Activated CD4-positive, alpha-beta T cell treated with anti-CD3 and anti-CD28 coated beads, Interleukin-2, amount 50 U/mL, for 24 hours (primary cell): ENCODE measurements at places on chromosomes 3 and 15.
A peak's percentile ranks its signal among the peaks of the same experiment; 100 is the strongest.

DNA sequence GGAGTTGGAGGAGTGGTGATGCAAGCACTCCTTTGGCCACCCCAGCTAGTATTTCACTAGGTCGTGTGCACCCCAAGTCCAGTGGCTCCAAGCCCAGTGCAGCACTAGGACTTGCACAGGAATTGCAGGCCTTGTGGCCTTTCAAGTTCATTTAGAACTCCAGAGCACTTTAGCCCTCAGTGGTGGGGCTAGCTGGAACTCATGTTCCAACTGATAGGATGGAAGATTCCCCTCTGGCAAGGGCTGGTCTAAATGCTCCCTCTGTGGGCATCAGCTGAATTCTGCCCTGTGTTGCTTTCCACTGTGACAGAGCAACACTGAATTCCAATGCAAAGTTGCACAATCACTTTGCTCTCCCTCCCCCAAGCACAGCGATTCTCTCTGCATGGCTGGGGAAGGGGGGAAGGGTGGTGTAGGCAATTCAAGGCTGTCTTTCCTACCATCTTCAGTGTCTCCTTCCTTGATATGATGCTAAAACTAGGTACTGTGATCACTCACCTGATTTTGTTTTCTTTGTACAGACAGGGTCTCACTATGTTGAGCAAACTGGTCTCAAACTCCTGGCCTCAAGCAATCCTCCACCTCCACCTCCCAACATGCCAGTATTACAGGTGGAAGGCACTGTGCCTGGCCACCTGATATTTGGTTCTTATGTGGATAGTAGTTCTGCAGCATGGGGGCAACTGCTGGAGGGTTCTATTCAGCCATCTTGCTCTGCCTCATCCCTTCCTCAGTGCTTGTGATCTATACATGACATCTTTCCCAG is 10.3 kb downstream of the USF3 start:
- DNase-seq, result no peak

DNA sequence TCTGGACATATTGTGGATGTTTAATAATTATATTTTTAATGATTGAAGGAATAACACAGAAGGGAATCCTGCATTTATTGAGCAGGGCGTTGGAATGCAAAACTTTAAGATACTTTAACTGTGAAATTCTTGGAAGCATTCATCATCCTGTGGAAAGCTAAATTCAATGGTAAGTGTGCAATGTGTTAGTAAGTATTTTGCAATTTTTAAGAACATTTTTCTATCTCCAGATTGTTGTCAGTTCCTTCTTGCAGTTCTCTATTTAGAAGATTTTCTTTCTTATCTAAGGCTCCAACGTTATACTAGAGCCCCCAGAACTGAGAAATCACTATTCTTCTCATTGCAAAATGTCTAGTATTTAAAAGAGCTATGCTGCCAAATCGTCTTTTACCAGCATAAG is 132.2 kb upstream of the TSC22D2 start:
- DNase-seq, result no peak

GRCh38 chr3:122858373-122858772 is 63.5 kb downstream of the SLC49A4 start:
- DNase-seq, result no peak

DNA sequence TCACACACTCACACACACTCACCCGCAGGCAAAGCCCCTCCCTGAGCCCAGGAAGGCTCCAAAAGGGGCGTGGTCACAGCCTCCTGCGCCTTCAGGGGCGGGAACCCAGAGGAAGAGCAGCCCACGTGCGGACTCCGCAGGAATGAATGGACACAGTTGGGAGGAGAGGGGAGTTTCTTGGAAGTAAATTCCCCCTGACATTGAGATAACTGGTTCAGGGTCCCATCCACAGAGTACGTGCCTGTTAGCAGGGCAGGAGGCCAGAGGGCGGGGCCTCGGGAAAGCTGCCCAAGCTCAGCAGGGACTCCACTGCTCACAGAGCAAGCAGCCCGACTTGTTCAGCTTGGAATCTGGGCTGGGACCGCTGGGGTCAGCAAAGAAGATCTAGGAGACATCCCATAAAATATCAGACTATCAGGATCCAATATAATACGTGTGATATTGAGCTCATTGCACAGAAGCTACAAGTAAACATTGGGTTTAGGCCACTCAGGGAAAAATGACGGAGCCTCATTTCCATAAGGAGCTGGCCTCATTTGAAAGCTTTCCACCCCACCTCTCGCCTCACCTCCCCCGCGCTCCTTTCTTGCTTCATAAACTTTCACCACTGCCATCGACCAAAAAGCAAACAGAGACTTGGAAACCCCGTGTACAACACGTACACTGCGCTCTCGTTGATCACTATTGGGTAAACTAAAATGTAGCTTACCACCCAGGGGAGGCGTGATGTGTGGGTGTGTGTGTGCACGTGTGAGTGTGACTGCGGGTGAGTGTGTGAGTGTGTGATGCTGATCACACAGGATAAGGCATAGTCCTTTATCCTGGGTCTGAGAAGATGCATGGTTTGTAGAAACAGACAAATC is 36.0 kb downstream of the TM2D3 start:
- DNase-seq, result no peak

DNA sequence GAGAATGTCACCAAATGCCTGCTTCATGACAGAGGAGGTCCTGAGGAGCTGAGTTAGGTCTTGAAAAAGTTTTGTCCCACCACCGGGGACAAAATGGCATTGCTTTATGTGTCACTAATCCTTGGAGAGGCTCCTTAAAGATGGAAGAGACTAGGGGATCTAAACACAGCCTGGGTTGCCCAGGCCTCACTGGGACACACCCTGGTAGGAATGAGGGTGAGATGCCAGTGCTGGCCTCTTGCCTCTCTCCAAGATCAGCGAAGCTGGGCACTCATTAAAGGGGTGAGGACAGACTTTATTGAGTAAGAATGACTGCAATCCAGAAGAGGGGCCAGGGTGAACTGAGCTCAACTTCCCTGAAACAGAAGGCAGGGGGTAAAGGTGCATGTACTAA is 58.5 kb upstream of the KLF13 start:
- DNase-seq, result no peak

DNA sequence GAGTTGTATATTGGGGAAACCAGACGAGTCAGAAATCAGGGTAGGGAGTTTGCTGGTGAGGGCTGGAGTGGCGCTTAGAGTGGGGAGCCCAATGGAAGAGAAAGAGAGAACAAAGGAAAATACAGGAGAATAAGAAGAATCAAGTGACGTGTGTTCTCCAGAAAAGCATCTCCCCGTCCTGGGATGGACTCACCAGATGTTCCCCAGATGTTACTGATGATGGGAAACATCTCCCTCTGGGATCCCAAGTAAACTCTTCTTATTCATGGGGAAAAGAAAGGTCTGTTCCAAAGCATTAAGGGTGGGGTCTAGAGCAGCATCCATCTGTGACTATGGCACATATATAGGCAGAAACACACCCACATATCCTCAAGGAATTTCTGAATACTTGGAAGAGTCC is 3.0 kb upstream of the CSRNP1 start:
- no peak for DNase-seq

DNA sequence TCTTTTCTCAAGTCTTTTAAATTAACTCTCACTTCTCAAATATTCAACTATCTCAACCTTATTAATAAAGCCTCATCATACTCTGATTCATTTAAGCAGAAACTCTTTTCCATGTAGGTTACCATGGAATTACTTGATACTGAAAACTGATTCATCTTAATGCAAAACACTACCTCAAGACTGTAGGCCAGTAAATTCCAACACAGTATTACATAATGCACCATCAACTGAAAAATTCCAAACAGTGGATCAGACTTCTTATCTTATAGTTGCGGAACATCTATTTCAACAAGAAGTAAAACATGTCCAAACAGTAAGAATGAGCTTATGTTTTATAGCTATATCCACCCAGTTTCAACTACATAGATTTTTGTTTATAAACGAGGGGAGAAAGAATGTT is 124.5 kb downstream of the PEAK1 start:
- no peak for DNase-seq

DNA sequence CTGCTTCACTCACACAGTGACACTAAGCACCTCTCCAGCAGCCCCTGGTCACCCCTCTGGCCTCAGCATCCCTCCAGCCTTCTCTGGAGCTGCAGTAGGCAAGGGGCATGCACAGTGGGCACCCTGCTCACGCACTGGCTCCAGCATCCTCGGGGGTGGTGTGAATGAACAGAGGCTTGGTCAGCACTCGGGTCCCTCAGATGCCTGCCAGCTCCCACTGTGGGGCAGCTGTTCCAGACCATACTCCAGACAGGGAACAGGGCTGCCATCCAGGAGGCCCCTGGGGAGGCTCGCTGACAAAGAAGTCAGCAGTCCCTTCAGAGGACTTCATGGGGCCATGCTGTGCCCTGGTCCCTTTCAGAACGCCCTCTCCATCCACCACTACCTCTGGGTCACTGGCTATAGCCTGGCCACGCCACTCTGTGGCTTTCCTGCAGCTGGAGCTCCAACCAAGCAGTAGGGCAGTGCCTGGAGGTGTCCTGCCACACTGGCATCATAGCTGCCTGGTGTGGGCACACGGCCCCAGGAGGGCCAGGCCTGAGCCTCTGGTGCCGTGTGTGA is 26.3 kb downstream of the ALS2CL start:
- no peak for DNase-seq

DNA sequence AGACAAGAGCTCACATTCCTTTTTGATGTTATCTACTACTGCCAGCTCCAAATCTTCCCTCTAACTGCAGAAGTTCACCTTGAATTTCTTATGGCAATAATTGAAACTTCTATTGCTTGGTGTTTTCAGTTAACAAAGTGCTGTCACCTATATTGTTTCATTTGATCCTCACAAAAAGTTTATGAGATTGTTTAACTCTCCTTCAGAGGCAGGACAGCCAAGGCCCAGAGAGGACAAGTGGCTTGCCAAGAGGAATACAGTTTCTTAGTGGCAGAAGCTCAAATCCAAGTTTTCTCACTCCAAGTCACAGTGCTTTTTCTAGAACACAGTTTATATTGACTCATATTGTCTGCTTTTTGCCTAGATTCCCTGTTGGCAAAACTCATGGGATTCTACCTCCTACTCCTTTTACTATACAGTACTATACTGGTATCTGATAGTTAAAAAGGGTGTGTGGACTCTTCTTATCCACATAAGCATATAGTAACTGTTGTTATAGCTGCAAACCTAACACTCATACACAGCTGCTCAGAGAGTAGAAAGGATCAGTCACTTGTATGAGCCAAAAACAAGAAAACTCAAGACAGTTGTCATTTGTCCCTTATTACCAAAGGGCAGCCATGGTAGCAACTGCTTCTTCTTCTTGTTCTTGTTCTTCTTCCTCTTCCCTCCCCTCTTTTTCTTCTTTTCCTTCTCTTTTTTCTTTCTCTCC is 15.9 kb downstream of the TM4SF4 start:
- DNase-seq, result no peak

DNA sequence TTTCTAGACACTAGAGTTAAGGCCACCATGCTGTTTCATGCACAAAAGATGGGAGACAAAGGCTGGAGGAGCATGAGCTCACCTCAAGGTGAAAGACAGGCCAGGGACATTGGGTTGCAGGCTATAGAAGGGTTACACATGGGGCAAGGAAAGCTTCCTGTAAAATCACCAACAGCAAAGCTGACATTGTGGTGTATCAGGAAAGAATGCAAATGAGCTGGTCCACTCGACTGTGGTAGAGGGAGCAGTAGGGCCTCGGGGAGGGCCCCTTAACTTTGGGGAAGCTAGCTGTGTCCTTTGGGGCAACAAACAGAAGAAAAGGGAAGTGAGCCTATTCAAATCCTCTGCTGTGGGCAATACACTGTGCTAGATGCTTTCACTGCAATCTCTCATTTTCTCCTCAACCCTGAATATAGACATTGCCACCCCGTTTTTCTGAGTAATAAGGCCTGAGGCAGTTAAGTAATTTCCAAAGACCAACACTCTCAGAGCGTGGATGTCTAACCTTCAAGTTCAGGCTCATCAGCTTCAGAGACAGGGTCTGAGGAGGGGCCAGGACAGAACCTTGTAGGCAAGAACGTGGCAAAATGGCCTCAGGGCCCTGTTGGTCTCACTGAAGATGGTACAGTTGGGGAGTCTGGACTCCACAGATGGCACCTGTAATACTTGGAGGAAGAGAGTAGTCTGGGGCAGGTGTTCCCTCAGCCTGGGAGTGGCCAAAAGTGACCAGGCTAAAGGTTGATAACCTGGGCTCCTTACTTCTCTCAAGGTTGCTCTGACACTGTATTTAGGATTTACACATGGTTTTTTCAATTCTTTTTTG is 24.1 kb downstream of the CX3CR1 start:
- DNase-seq, result peak; percentile 22

GRCh38 chr3:114025451-114025850 is 30.9 kb downstream of the CCDC191 start:
- DNase-seq, result no peak

GRCh38 chr3:23994244-23994569 is 49.1 kb downstream of the NR1D2 start:
- DNase-seq, result no peak

DNA sequence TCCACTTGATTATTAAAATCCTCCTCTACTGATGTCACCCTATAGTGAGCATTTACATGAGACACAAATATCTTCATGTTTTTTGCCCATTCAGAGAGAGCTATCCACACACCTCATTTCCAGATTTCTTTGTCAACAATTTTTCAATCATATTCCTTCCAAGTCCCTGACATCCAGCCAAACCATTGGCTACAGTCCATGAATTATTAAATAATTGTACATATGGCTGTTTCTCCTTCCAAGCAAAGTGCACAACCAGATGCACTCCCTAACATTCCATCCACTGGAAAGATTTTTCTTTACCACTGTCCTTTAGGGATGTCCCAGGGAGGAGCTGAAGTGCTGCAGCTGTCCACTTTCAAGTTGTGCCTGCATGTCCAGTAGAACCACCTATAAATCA is 328.0 kb upstream of the MDFIC2 start:
- no peak for DNase-seq

DNA sequence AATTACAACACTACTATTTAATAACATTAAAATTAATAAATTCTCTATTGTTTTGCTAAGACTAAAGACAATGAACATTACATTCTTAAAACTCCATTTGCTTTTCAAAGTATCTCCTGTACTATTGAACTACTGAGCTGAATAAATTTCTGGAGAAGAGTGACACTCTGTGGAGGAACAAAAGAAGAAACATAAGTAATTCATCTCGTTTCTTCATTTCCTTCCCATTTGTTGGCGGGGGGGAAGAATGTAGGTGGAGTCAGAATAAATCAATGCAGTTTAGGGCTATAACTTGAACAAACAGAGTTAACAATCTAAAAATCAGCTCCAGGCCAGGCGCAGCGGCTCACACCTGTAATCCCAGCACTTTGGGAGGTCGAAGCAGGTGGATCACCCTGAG is 32.7 kb downstream of the EFHB start:
- no peak for DNase-seq

DNA sequence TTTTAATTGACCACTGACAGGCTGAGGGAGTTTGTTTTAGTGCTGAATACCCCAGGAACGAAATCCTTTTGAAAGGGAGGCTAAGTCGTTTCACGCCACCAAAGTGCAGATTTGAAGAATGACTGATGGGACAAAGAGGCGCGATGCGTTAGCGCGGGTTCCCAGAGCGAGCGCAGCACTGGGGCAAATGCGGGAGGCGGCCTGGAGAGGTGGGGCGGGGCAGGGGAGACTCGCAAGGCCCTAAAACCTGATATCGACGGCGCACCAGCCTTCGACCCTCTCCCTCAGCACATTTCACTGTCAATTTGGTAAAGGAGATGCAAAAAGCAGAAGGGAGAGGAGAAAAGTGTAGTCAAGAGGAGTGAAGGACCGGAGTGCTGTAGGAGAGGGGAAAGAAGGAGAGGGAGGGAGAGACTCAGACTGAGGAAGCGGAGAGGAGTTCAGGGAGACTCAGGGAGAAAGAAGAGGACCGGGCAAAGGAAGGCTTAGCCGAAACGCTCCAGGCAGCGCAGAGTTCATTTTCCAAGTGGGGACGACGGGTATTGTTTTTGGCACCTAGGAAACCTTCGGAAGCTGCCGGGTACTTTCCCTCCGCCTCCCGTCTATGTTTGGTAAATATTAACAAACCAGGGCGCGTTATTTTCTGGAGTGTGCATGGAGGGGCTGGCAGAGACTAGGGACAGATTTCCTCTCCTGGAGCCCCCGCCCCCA is 3.8 kb upstream of the FOXB1 start:
- DNase-seq, result no peak
